ENCODE measurements at places on chromosomes 6 and 20.

DNA sequence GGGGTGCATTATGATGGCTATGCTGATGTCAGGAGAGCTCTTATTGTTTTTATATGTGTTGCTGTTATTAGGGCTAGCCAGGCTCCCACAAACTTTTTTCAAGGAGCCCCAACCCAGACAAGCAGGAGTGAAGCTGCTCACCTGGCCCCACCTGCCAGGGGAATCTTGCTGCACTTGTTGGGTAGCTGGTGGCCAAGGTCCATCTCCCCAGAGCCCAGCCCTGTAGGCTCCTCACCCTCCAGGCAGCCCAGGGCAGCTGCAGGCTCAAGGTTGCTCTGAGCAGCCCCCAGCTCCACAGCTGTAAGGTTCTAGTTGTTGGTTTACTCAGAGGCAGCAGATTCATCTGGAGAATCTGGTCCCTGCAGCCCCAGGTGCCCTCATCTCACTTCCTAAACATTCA, 46.8 kb upstream of the SIRPA start:
- no peak for DNase-seq

DNA sequence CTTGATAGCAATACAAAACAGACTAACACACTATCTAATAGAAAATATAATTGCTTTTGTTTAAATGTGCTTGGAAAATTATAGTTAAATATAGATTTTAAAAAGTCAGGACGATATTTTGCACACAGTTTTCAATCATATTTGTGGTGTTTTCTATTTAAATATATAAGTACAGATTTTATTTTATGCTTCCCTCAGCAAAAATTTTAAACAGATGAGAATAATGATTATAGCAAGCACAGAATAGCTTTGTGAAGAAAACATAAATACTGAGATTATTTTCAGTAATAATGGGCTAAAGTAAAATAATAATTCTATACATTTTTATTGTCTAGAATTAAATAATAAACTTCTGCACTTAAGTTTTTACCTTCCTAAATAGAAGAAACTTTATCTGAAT, 809.4 kb downstream of the PHF3 start:
- no peak for DNase-seq

DNA sequence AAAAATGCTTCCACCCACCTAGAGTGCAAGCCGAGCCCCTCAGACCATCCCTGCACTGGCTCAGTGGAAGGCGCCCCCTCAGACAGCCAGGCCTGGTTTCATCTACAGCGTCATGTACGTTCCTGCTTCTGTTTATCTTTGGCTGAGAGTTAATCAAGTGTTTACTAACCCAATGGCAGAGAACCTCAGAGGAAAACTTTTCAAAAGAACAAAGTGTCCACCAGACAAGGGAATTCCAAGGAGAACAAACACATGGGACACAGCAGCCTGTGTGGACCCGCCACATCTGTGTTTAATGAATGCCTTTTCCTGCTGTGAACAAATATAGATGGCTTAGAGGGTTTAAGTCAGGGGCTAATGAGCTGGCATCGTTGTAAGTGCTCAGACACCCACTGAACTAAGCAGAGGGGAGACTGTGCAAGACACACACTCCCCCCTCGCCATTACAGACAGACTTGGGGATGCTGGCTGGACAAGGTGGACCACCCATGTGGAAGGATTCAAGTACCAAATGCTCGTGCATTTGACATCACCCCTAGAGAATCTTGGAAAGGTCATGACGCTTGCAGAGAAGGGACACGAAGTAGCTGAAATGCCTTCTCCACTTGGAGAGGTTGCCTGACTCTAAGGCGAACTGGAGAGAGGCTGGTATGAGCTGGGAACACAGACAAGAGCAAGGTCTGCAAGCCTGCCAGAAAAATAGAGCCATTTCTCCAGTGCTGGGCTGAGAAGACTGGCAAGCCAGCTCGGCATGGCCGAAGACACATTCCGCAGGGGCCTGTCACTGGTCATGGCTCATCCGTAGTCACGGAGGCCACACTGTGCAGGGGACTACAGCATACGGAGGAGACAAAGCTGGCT, 53.5 kb upstream of the NXT1 start:
- no peak for DNase-seq

- peak; percentile 89 for DNase-seq
Measured at GRCh38 chr6:87738000-87738399, 36.0 kb upstream of the AKIRIN2 start.

- DNase-seq: no peak
Measured at GRCh38 chr6:36319436-36319762, 17.3 kb downstream of the BNIP5 start.

- DNase-seq: peak; percentile 87
Measured at GRCh38 chr20:38997622-38998021, 35.5 kb downstream of the DHX35 start.

GRCh38 chr6:134425513-134425912, 107.6 kb upstream of the SGK1 start:
- DNase-seq: no peak

DNA sequence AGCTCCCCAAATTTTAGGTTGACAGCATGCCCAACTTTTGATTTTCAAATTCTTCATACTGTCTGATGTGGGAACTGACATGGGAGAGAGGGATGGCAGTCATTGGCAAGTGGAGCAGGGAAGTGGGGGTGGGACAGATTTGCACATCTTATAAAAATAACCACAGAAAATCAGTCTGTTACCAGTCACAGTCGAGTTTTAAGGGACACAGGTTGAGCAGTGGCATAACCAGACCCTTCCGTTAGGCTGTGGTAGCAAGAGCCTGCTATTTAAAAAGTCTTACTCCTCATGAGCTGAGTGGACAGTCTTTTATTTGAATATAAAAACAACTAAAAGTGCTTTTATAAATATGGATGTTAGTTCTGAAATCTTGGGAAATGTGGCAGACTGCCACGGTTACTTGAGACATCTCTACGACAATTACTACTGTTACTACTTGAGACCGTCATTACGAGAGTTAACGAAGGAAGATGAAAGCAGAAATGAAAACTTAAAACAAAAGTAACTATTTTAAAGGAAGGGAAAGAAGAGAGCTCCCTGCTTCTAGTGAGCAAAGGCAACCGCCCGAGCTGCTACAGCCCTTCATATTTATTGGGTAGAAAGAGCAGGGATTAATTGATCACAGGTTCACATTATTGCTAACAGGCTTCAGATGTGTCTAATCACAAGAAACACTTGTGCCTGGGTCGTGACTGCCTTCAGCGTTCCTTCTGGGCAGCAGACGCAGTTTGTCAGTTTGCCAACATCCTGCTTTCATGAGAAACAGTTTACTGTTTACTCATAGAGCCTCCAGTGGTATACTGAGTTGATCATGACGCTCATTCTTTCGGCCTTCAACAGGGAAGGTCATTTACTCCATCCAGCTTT, 71.3 kb downstream of the EFHC1 start:
- no peak for DNase-seq

- DNase-seq: no peak
Measured at GRCh38 chr20:50720582-50720981, 10.8 kb upstream of the PARD6B start.

Data from activated CD4-positive, alpha-beta T cell treated with anti-CD3 and anti-CD28 coated beads, Interleukin-10, Interleukin-2, amounts not matched to agents 100 ng/mL and 50 ng/mL, durations not matched to agents 16 hours and 8 hours (primary cell).